ENCODE measurements at places on chromosomes 7 and 10.

- no peak for DNase-seq
Measured at GRCh38 chr10:31906039-31906438, 22.6 kb downstream of the ARHGAP12 start.

GRCh38 chr7:34277016-34277802, 371.9 kb downstream of the BMPER start:
- DNase-seq = no peak

DNA sequence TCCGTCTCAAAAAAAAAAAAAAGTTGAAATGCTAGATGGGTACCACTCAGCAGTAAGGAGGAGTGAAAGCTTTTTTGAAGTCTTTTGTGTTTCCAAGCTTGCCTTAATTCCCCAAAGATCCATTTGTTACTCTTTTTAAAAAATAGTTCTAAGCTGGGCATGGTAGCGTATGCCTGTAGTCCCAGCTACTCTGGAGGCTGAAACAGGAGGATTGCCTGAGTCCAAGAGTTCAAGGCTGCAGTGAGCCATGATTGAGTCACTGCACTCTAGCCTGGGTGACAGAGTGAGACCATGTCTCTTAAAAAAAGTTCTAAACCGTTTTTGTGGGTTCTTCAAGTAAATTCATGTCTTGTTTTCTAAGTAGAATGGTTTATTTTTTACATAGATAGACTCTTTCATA, 5.3 kb downstream of the TBC1D12 start:
- DNase-seq = no peak

GRCh38 chr7:7272294-7272693, 90.0 kb downstream of the C1GALT1 start:
- no peak for DNase-seq

DNA sequence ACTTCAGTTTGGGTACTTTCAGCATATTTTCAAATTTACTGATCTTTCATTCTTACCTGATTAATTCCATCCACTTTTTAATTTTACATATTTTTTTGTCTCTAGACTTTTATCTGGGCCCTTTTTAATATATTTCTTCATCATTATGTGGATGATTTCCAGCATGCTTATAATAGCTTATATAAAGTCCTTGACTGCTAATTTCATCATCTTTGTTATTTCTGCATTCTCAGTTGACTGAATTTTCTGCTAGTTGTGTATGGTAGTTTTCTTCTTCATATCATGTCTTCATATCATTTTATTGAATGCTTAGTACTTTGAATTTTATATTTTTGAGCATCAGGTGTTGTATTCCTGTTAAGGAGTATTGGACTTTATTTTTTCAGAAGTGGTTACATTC, 39.6 kb downstream of the STAM start:
- no peak for DNase-seq

- DNase-seq = no peak
Measured at GRCh38 chr10:78754269-78755062, 314.3 kb upstream of the ZMIZ1 start.

DNA sequence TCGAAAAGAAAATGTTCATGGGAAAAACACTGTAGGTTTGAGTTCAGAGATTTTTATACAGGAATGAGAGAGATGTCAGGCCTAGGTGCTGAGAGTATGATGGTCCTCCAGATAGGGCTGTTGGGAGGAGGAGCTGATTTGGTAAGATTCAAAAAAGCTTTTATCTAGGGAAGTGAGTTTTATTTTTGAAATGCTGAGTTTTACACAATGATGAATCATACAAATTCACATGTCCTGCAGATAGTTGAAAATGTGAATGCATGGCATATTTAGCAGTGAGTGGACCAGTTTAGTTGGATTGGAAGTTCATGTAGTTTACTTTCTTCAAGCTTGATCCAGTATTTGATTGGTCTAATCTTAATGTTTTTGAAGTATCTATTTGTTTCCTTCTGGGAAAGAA, 154.8 kb downstream of the LRRC4 start:
- no peak for DNase-seq

GRCh38 chr7:115676080-115676479, 354.5 kb downstream of the TFEC start:
- DNase-seq = no peak

GRCh38 chr7:150738092-150738491, 874 bp downstream of the GIMAP5 start:
- DNase-seq = no peak

DNA sequence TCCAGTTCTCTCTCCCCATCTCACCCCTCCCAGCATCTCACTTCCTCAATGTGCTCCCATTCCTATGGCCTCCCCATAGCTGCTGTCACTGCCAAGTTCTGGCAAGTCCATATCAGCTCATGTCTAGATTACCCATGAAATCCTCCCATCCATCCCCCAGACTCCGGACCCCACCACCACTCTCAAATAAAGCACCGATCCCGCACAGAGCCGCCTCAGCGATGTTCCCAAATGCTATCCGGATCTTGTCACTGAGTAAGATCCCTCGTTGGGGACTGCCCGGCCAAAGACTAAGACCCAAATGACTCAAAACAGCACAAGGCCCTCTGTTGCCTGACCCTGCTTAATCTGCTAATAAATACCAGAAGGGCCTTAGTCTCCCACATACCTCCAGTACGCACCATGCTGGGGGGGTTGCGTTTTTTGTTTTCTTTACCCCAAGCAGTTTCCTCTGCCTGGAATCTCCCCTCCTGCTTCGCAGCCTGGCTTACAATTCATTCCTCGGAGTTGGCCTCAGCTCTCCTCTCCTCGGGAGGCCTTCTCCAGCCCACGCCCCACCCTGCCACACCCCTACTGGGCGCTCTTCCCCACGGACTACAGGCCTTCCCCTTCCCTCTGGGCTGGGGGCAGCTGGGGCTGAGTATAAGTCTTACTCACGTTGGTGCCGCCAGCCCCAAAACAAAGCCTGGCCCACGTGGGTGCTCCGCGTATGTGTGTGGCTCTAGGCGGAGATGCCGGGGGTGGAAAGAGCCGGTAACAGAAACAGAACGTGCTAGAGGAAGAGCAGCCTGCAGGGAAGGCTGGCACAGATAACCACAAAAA, 1.8 kb upstream of the DUSP5 start:
- DNase-seq = peak; percentile 42

- no peak for DNase-seq
Measured at GRCh38 chr7:134605978-134606923, 40.4 kb upstream of the BPGM start.

DNA sequence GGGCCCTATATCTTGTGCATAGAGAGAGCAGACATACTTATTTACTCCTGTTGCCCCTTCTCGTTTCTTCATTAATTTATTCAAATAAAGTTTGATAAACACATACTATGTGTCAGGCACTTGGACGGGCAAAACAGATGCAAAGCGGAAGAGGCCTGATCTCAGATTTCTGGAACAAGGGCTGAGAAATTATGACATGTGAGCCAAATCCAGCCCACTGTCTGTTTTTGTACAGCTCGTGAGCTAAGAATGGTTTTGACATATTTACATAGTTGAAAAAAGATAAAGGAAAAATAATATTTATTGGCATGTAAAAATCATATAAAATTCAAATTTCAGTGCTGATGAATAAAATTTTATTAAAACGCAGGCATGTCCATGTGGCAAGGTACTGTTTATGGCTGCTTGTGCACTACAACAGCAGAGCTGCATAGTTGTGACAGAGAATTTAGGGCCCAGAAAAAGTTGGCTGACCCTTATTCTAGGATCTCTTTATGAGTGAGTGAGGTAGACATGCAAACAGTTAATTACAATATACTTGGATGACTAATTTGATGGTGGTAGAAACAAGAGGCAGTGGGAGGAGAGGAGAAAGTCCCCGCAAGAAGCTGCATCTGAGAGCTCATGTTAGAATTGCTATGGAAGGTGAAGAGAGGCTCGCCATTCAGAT, 68.1 kb upstream of the ITPRID1 start:
- DNase-seq = no peak

GRCh38 chr7:21550821-21551531, 8.1 kb downstream of the DNAH11 start:
- DNase-seq = no peak

DNA sequence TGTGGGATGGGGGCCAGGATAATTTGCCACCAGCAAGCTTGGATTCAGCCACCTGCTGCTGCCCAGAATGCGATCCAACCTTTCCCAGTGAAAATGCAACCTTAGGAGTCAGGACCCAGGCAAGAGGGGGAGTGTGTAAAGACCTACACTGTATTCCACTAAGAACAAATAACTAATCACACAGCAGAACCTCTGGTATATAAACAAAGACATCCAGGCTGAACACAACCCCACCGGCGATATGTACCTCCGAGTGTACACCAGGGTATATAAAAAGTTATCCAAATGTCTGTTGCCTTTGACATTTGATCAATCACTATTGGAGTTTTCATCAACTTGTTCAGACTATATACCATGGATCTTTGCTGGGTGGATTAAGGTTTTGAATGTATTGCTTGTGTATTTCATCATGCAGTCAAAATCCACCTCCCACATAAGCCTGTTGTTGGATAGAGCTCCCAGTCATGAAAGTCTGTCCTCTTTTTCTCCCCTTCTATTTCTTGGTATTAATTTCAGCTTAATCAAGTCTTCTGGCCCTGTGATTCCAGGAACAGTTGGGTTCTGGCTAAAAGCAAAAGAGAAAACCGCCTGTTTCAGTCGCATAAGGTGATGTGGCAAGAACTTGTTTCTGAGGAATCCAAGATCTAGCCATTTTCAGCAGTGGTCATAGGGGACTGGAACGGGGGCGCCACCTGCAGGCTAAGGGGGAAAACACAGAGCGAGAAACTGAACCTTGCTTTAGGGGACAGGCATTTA, 290.7 kb downstream of the CCDC3 start:
- peak; percentile 72 for DNase-seq

DNA sequence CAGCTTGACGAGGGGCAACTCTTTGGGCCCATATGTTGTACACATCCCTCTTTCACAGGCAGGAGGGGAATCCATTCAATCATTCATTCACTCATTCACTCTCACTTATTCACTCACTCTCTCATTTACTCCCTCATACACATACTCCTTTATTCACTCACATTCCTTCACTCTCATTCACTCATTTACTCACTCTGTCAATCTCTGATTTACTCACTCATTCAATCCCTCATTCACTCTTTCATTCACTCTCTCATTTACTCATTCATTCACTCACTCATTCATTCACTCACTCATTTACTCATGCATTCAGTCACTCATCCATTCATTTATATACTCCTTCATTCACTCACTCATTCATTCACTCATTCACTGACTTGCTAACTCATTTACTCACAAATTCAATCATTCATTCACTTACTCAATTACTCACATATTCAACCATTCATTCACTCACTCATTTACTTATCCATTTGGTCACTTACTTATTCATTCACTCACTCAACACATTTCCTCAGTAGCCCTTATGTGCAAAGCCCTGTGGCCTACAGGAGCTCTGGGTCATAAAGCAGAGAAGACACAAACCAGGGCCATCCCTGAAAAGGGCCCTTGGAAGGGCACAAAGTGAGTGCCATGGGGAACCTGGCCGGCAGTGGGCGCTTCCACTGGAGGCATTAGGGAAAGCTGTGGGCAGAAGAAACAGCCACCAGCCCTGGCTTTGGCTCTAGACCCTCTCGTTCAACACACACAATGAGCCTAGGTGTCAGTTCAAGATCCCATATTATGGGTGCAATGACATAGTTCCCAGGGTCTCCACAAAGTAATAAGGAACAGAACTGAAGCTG, 26.0 kb downstream of the HIP1 start:
- no peak for DNase-seq

DNA sequence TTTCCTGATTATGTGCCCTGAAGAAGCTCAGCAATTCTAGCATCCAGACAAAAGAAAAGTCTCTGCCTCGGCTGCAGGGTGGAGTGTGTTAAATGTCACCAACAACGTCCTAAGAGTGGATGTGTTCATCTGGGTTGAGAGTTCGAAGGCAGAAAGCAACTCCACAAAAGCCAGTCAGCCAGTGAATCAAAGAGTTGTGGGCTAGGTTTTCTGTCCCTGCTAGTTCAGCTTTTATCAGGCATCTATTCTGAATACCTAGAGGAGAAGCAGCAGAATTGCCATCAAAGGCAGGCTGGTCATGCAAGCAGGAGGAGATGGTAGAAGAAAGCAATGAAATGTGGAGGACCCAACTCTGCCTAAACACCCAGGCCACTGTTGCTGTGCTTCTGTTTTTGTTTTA, 205.2 kb downstream of the KLF6 start:
- no peak for DNase-seq

GRCh38 chr10:52836816-52837215, 64.2 kb upstream of the MBL2 start:
- no peak for DNase-seq

DNA sequence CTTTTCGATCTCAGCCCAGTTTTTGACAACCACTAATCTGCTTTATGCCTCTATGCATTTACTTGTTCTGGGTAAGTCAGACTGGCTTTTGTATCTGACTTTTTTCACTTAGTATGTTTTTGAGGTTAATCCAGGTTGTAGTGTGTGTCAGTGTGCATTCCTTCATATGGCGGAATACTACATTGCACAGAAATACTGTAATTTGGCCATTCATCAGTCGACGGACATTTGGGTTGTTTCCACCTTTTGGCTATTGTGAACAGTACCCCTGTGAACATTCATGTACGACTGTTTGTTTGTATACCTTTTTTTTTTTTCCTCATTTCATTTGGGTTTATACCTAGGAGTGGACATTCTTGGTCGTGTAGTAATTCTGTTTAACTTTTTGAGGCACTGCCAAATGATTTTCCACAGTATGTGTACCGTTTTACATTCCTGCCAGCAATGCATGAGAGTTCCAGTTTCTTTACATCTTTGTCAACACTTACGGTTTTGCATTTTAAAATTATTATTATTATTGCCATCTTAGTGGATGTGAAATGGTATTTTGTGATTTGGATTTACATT, 57.4 kb downstream of the MKLN1 start:
- DNase-seq = no peak

DNA sequence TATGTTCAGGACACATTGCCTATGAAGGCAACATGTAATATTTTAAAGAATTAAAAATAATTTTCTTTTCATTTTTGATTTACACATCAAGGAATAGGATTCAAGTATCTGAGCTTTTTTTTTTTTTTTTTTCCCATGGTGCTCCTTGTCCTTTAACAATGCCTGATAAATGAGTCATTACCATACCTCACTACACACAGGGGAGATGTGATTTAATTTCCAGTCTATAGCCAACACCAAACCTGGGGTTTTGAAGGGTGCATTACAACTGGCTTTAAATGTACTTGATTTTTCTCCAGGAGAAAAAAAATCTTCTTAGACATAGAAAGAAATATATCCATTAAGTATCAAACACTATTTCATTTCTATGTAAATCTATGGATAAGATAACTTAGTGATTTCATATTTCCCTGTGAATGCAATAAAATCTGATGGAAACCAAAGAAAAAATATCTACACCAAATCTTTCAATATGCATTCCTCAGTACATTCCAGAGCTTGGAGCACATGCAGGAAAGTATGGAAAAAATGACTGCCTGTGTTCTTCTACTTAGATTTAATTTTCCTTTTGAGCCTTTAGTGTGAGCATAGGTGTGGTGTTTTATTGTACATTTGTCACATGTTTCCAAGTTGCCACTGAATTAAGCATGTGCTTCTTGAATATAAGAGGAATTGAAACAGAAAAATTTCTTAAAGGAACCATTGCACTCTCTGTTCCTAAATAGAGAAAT, 204.8 kb upstream of the MEOX2 start:
- DNase-seq = no peak

All from upper lobe of left lung (tissue), 6 donors.